Activated effector memory CD4-positive, alpha-beta T cell treated with anti-CD3 and anti-CD28 coated beads, Interleukin-2, amount 50 U/mL, for 16 hours (primary cell): ENCODE measurements at places on chromosomes 2 and 18.

- DNase-seq, result no peak
These were observed 219.0 kb upstream of the HS6ST1 start for GRCh38 chr2:128537646-128538045.

GRCh38 chr18:25353080-25353479 lies 1.1 kb upstream of the ZNF521 start:
- DNase-seq, result no peak

DNA sequence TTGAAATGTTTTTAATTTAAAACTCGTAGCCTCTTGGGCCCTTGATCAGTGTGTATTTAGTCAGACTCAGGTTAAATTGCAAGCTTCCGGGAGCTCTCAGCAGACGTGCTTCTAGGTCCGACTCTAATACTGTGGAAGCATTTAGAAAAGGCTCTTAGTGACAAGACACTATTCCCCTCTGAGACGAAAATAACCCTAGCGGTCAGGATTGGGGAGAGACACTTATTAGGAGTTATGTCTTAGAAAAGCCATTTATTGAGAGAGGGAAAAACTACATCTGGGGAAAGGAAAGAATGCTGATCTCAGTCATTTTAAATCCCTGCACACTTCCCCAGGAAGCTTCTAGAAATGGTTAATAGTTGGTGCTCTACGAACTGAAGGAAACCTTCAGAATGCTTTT lies 110.5 kb upstream of the NCK2 start:
- no peak for DNase-seq

DNA sequence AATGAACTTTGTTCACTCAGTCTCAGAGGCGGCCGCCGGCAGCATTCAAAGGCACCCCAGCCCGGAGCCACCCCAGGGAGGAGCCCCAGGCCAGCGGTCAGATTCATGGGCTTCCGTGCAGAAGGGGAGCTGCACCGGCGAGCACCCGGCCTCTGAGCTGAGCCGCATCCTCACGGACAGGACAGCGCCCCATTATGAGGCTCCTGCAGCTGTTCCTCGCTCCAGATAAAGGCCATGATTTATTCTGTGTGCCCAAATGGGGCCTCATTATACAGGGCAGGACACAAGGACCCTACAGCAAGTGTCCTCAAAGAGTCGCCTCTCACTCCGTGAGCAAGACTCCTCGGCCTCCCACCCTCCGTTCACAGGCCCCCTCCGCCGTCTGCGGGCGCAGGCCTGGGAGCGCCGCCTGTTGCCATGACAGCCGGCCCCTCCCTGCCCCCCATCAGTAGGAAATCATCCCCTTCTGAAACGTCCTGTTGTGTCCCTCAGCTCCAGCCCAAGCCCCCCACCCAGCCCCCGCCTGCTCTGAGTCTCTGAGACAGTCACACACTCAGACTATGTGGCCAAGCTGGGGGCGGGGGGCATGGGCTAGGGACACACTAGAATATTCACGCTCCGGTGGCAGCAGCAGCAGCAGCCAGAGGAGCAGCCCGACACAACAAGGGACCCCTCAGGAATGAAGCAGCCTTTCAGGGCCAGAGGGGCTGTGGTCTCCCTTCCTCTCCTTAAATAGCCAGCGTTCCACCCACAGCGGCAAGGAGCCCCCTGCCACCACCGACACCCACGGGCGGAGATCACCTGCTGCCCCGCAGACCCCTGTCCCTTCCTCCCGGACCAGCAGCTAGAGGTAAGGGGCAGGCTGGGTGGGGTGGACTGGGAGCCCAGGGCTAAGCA lies at the start of gene GPR17:
Gene GPR17 (plus strand): TSS at position 759 of the 897 bp plus-strand sequence. CDS start 4,583 bp downstream, outside the sequence.
- no peak for DNase-seq

DNA sequence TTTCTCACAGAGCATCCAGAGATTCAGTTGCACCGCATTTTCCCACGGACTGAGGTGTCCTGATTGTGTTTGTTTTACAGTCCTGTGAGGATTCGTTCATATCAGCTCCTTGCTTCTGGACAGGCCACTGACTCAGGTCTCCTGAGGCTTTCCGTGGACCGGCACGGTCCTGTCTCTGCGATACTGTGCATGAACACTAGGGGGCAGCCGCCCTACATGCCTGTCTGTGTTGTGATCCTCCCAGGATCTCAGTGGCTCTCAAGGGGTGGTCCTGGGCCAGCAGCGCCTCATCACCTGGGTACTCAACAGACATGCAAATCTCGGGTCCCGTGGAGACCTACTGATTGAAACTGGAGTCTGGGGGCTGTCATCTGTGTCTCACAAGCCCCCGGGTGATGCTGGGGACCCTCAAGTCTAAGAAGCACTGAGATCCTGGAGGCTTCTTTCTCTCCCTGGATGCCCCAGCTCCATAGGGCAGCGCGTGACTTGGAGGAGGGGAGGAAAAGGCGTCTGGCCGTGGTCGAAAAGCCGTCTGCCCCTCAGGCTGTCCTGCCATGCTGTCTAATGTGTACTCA lies 28.9 kb downstream of the IL1R2 start:
- DNase-seq, result peak; percentile 94

DNA sequence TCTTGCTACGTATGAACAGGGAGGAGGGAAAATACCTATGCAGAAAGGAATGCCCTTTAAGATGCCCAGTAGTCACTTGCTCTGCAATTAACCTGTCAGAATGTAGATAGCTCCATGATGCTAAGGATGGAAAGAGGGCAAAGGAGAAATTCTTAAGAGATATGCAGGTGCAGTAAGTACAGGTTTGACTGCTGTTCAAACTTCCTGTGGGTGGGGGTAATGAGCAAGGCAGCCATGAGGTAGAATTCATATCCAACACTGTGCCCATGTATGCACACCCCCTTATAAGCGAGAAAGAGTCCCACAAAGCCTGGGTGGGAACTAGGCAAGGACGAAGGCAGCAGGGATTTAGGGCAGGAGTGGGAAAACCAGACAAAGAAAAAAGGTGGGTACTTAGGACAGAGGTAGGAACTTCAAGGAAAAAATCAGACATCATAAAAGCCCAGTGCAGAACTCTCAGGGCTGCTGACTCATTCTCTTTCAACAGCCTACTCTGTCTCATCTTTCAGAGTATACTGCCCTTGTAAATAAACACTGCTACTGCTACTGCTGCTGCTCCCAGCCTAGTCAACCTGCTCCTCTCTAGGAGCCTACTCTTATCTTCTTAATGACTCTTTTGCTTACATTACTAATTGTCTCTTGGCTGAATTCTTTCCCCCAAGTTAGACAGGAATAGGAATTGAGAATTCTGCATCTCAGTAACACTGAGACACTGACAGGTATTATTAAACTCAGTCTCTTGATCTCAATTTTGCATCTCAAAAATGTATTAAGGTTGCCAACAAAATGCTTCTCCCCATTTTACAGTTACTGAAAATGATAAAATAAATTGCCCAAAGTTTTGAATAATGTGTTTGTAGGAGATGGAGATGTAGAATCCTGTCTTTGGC lies 189.0 kb downstream of the PTH2R start:
- DNase-seq, result no peak

- DNase-seq, result no peak
These were observed 49.6 kb downstream of the HYCC2 start for GRCh38 chr2:201021914-201022313.

GRCh38 chr2:232879618-232880494 lies 9.8 kb downstream of the SNORC start:
- DNase-seq, result no peak

DNA sequence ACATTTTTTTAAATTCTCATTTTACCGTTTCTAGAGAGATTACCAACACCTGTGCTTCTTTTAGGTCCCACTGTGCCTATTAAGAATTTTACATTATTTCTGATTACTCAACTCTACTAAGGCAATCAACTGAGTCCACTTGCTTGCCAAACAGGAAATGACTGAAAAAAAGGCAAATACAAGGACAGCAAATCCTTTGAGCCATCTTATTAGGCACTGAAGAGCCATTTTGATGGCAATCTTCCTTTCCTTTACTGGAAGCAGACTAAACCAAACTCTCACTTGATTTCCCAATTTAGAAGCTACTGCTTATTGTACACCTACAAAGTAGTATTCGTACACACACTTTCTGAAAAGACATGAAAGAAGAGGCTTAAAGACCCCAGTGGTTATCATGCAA lies 121.4 kb upstream of the COL3A1 start:
- DNase-seq, result no peak

- no peak for DNase-seq
These were observed 615.7 kb downstream of the EPHA4 start for GRCh38 chr2:220956429-220956828.

DNA sequence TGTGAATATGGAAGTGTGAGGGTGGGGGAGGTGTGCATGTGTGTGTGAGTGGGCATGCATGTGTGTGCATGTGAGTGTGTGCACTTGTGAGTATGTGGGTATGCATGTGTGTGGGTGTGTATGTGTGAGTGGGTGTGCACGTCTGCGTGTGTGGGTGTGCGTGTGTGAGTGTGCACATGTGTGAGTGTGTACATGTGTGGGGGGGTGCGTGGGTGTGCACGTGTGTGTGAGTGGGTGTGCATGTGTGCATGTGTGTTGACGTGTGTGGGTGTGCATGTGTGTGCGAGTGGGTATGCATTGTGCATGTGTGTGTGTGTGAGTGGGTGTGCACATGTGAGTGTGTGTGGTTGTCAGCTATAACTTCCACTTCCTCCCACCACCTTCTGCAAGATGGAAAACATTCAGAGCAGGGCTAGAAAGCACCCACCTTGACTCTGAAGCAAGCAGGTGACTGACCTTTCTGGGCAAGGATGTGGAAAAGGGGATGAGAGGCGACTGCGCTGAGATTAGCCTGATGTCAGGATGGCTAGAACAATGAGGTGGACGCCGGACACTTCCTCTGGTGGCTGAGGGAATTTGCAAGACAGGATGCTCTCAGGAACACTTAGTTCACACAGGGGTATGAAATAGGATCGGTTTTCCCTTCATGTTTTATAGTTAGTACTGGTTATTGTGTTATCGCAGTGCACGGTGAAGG lies 103.6 kb downstream of the ACKR3 start:
- DNase-seq, result no peak

GRCh38 chr2:103669531-103669930 lies 907.7 kb downstream of the TMEM182 start:
- no peak for DNase-seq

GRCh38 chr18:70046207-70046606 lies 98.5 kb upstream of the CD226 start:
- no peak for DNase-seq

DNA sequence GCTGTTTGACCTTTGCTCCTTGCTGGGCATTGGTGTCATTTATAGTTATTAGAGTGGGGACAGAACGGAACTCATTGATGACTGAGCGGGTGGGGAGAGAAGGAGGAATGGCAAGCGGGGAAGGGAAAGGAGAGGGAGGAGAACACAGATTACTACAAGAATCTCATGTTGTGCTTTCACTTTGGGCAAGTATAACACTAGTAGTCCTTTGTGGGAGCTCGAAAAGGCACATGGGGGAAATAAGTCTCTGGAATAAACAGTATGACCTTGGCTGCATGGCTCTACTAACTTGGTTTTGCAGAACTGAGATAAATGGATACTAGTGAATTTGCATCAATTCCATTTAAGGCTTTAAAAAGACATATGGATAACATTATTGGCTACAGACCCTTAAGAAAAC lies 161.7 kb upstream of the NABP1 start:
- DNase-seq, result no peak

GRCh38 chr2:85578243-85579180 lies 1.1 kb downstream of the VAMP8 start:
- DNase-seq, result no peak

DNA sequence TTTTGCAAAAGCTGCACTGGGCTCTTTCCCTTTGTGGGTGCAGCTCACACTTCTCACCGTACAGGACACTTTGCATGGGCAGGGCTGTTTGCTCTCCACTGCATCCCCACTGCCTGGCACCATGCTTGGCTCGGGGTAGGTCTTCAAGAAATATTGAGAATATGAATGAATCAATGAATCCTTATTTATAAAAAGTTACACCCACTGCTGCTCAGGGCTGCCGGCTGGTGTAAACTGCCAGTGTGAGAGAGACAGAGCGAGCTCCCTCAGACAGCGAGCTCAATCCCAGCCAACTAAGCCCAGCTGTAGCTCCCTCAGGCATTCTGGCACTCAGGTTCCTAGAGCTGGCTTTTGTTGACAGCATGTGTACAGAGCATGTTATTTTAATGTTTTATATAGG lies 3.4 kb downstream of the TMEM185B start:
- DNase-seq, result no peak

- DNase-seq, result no peak
These were observed 39.8 kb downstream of the VSNL1 start for GRCh38 chr2:17580319-17580715.

DNA sequence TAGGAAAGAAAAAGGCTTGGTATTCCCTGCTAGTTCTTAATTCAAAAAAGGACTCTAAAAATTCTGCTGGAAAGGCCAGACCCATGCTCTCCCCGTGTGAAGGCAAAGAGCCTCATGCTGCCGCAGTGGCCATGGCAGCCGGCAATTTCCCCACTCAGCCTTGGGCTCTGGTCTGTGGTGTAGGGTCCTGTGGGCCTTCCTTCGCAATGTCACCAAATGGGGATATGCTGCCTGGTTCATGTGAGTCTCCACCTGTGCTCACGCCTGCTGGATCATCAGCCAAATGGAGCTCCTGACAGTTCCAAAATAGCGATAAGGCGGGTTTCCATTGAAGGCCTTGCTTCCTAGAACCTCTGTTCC lies 282.8 kb upstream of the ATP5MC3 start:
- DNase-seq, result no peak

DNA sequence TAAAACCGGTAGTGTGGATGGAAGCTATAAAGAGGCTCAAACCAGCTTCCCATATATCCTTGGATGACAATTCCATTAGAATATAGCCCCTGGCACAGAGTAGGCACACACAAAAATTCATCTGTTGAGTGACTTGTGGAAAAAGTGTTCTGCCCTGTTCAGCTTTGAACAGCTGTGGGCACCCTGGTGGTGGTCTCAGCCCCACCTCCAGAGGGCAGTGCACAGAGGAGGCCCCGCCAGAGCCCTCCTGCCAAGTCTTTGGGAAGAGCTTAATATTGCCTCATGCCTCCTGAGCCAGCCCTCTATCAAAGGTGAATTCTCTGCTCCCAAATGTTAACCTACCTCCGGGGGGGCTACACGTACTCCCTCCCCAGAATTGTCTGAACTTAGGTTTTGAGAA lies 30.4 kb downstream of the EPAS1 start:
- DNase-seq, result no peak

- DNase-seq, result no peak
These were observed 11.1 kb downstream of the TRAPPC8 start for GRCh38 chr18:31931886-31932240.
